GM10248 (cell line): ENCODE measurements at places on chromosomes 2 and 18.

DNA sequence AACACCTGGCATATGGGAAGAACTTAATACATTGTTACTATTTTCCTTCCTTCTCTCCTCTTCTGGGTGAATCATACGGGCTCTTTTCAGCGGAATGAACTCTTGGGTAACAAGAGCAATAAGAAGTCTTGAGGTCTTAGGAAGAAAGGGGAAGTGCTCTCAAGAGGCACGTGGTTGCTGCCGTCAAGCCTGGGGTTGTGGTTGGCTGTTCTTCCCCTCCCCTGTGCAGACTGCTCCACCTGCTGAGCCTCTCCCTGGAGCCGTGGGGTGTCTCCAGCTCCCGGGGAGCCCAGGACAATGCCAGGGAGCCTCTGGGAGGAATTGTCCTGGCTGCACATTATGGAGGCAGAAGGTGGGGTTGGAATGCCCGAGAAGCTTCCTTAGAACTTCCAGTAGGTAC lies 19.4 kb downstream of the TOGARAM2 start:
- DNase-seq: peak; percentile 84

GRCh38 chr2:240795454-240795853 lies 24.6 kb downstream of the KIF1A start:
- DNase-seq: no peak

DNA sequence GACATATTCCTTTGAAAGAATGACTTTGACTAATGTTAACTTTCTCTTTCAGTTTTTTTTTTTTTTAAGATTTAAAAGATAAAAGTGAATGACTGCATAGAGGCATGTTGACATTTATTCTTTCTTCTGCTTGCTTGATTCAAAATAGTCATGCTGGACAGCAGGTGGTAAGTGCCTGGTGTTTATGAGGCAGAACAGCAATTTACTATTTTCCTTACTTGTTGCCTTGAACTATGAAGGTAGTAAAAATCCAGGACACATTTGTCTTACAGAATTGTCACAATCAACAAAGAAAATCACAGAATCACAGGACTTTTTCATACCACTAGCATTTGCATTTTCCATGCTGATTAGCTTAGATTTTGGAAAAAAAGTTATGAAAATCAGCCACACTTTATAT lies 388.3 kb downstream of the CTNNA2 start:
- DNase-seq: no peak

DNA sequence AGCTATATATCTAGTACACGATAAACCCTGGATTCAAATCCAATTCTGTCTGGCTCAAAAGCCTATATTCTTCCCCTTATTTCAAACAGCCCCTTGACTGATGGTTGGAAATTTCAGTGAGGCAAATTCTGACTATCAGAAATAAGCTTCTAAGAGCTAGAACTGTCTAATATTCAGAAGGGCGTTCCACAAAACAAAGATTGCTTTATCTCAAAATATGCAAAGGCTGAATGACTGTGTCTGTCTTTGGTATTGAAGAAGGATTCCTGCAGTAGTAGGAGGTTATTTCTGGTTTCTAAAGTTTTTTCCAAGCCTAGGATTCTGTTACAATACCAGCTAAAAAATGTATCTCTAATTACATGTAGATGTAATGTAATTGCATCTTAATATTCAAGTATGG lies 31.1 kb downstream of the DRC1 start:
- DNase-seq: no peak

- no peak for DNase-seq
These were observed 177.2 kb downstream of the MYO3B start for GRCh38 chr2:170354855-170355780.

- no peak for DNase-seq
These were observed 58.2 kb upstream of the MEX3C start for GRCh38 chr18:51255693-51256092.

- DNase-seq: no peak
These were observed 29.7 kb downstream of the GNLY start for GRCh38 chr2:85723707-85724360.

DNA sequence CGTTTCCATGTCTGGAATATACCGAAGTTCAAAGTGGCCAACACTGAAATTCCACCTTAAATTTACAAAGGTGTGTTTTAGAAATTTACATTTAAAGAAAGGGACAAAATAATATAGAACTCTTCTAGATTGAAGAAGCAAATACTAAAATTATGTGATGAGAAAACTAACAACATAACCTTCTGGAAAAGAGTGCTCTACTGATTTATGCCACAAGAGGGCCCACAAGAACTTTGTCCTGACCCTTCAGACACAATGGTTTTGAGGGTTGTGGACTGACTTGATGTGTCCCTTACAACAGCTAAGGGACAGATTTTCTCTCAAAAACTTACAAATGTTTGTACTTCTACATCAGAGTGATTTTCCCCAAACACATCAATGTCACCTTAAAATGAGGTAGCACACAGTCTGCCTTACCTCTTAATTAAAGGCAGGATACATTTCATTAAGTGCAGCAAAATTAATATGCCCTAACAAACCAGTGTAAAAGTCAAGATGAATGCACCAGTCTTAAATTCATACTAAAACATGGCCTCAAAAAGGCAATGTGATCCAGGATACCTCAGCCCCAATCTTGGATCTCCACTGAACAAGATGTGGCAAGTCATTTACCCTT lies 36.2 kb downstream of the EIF2AK3 start:
- peak; percentile 48 for DNase-seq

DNA sequence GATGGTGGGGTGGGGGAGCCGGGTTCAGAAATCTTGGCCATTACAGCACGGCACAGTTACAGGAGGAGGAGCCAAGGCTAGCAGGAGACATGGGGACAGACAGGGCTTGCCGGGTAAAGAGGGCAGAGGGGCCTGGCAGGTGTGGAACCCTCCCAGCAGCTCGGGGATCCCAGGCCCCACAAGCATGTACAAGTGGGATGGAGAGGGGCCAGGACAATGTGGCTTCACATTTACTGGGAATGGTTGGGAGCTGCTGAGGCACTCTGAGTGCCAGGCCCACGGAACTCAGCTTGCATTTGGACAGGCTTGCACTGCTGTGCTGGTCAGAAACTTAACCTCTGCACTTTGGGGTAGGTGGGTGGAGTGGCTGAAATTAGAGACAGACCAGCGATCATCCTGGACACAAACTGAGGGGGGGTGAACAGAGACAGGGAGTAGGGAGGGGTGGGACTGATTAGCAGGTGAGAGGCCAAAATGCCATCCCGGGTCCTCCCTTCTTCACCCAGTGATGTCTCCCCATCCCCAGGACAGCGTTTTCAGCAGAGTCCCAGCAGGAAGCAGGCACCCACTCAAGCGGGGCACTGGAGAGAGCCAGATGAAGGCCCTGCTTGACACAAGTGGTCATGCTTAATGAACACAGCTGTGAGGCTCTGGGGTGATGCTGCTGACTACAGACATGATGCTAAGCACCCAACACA lies 9.6 kb downstream of the PER2 start:
- DNase-seq: no peak

- DNase-seq: no peak
These were observed 150.6 kb downstream of the PRPF40A start for GRCh38 chr2:152566728-152567069.

- DNase-seq: no peak
These were observed 25.6 kb downstream of the GNLY start for GRCh38 chr2:85719609-85720240.

- no peak for DNase-seq
These were observed 1526.0 kb downstream of the LRP1B start for GRCh38 chr2:140604788-140605187.

- no peak for DNase-seq
These were observed 73.1 kb downstream of the IRS1 start for GRCh38 chr2:226726546-226726945.

DNA sequence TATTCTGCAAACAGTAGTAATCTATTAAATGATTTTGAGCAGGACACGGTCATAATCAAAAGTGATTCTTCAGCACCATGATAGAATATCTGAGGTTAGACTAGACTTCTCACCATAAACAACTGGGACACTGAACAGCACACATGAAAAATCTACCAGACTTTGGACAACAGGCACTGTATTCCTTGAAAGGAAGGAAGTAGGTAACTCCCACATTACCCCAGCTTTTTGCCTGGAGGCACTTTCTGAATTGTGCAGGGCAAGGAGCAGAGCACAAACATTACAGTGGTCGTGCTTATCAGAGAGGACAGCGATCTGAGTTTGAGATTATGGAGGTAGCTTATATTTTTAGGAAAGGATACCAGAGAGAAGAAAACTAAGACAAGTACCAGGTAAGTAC lies 25.3 kb upstream of the IL1RL1 start:
- no peak for DNase-seq
